ENCODE measurements at places on chromosomes 6 and 20. TPM values are rescaled to one million over a fixed set of nuclear protein-coding genes. Genes with fewer than 3 reads are reported as not detected.

DNA sequence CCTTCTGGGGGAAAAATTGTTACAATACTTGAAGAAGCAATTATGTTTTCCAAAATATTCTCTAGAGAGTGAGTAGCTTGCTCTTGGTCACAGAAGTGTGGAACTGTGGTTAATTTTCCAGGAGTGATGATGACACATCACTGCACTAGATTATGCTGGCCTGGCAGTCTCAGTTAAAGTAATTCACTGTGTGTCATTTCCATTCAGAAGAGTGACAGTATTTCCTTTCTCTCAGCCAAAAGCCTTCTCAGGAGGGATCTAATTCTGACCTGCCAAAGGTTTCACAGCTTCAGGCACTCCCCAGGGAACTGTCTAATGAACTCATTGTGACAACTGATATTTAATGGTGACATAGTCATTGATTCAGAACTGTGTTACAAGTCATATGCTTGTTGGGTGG is 517.5 kb downstream of the TBC1D32 start:
- no peak for DNase-seq

DNA sequence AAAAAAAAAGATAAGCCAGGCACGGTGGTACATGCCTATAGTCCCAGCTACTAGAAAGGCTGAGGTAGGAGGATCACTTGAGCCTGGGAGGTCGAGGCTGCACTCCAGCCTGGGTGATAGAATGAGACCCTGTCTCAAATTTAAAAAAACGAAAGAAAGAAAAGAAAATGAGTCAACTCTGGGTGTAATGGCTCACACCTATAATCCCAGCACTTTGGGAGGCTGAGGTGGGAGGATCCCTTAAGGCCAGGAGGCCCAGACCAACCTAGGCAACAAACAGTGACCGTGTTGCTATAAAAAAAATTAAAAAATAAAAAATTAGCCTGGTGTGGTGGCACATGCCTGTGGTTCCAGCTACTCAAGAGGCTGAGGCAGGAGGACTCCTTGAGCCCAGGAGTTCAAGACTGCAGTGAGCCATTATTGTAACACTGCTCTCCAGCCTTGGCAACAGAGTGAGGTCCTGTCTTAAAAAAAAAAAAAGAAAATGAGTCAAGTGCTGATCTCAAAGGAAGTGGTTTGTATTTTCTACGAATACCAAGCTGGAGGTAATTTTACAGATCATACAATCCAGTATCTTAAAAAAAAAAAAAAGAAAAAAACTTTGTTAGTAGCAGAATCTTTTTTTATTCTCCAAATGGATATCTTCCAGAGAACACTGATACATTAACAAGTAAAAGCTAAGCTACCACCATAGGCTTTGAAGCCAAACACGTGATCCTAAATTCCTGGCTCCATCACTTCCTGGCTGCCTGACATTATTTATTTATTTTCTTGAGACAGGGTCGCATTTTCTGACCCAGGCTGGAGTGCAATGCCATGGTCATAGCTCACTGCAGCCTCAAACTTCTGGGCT is 5.7 kb downstream of the COMMD7 start:
- peak; percentile 32 for DNase-seq

- DNase-seq, result peak; percentile 88
Observed at GRCh38 chr6:14713008-14713960, 532.6 kb upstream of the JARID2 start.

GRCh38 chr6:121319112-121319553 is 15.1 kb downstream of the TBC1D32 start:
- DNase-seq, result peak; percentile 48

DNA sequence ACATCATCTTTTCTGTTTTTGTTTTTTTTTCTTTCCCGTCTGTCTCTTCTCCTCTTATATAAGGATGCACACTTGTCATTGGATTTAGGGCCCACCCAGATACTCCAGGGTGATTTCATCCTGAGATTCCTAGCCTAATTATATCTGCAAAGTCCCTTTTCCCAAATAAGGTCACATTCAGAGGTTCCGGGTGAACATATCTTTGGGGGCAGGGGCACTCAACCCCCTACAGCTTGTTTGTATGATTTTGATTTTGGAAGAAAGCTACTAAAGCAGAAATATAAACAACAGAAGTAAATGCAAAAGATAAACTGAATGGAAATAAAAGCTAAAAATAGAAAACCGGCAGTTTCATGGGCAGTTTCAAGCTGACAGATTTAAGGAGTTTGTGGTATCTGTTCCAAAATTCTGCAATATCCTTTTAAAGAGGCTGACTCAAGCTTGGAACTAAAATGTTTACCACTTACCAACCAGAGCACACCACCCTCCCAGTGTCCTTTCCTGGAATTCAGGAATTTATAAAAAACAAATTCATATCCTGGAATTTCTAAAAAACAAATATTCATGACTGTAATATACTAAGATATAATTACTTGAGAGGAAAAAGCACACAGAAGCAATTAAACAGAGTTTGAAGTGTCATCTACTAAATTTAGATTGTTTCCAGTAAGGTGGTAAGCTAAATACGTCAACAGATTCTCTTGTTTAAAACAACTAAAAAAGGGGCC is 100.0 kb upstream of the CARMIL1 start:
- peak; percentile 98 for DNase-seq

DNA sequence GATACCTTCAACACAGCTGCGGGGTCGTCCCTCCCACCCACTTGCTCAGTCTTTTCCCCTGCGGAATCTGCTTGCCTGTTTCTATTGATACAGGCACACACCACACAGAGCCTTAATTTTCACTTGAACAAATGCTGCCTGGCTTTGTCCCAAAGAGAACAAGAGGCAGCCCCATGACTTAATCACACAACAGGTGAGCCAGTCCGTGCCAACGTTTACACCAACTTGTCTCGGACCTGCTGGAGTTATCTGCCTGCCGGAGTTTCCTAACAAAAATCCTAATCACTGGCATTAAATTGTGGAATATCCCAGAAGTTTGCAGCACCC is 186.8 kb upstream of the RREB1 start:
- DNase-seq, result no peak

GRCh38 chr6:21942897-21943296 is 349.3 kb downstream of the SOX4 start:
- peak; percentile 51 for DNase-seq

- DNase-seq, result no peak
Observed at GRCh38 chr6:124466949-124467348, 495.3 kb upstream of the RNF217 start.

GRCh38 chr6:72824833-72825232 is 203.0 kb downstream of the KCNQ5 start:
- no peak for DNase-seq

DNA sequence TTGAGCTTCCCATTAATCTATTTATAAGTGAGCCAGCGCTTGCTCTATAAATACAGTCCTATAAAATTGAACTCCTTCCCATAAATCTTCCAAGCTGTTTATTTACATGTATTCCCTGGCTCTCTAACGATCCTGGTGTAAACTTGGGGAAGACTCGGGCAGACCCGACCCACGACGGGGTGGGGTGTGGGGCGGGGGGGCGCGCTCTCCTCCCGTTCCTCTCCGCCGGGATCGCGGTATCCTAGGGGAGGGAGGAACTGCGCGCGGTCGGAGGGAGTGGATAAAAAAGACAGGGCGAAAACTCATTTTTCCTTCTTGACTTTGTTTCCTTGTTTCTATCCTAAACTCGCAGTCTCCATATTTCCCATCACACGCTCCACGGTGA is 31.1 kb downstream of the TFAP2B start:
- no peak for DNase-seq

- DNase-seq, result no peak
Observed at GRCh38 chr20:13953227-13953626, 37.2 kb downstream of the SEL1L2 start.

DNA sequence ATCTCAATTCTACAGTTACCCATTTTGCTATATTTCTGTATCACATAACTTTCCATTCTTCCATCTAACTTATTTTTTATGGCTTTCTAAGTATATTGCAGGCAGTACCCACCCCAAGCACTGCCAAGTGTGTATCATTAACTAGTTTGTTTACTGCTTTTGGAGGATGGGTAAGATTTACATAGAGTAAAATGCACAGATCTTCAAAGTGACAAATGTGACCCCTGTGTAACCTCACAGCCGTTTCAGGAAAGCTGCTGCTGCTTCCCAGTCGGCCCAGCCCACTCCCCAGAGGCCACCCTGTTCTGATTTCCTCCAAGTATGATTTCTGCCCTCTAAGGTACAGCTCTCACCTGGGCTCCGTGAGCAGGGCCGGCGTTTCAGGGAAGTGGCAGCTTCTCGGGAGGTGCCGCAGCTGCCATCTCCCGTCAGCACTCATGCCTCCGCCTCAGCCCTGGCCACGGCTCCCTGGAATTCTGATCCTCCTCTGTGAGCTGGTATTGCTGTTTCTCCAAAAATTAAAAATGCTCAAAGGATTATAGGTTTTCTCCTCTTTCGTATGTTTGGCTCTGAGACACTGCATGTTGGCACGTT is 15.0 kb upstream of the MAP1LC3A start:
- no peak for DNase-seq

DNA sequence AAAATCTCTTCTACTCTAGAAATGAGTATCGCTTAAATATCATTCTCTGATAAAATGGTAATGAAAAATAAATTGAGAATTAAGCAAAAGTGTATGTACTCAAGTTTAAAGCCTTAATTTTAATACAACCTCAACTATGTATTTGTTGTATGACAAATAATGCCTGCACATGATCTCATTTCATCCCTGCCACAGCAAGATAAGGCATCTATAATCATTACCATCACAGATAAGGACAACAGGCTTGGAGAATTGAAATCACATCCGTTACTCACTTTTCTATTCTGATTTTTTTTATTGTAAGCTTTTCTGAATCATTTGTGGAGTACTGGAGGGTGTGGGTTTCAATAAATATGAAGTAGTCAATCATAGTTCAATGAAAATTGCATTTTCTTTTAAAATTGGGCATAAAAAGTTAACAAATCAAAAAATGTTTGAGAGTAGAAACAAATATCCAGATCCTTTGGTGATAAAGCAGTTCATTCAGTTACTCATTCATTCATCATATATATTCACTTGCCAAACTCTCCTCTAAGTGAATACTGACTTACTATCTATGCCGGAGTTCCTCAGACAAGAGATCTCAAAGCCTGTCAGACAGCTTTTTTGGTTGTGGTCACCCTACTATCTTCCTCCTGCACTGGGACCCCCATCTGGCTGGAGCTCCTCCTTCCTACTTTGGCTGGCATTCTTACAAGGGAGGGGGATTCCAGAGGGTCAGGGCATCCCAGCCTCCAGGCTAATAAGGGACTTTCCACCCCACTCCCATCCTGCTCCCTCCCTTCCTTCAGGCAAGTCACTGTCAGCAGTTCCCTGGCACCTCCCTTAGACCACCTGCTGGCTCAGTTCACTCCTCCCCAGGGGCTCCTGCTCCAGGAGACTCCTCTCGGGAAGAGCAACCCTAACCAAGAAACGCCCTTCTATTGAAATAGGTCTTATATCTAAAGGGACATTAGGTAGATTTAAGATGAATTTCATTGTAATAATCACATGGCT is 118.6 kb downstream of the OGFRL1 start:
- DNase-seq, result no peak

DNA sequence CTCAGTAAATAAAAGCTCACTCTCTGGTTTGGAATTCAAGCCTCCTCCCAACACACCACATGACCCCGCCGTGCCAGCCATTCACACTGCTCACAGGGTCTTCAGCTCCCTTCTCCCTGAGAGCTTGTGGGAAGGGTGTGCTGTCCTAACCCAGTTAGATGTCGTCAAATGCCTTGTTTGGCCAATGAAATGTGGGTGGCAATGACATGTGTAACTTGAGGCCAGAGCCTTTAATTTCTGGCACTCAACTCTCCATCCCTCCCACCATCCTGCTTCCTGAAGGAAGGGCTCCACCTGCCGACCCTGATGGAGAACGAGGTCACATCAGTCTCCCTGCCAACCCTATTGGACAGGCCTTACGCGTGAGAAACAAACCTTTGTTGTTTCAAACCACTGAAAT is 224.5 kb upstream of the AGPAT4 start:
- DNase-seq, result peak; percentile 11

The SOBP gene
- total RNA-seq, result 1.9 TPM

All from fibroblast of villous mesenchyme (primary cell).